CD4-positive, alpha-beta T cell treated with Interferon alpha-2 for 1 hour (primary cell): ENCODE measurements at places on chromosomes 13 and 19.
A peak's percentile ranks its signal among the peaks of the same experiment; 100 is the strongest.

DNA sequence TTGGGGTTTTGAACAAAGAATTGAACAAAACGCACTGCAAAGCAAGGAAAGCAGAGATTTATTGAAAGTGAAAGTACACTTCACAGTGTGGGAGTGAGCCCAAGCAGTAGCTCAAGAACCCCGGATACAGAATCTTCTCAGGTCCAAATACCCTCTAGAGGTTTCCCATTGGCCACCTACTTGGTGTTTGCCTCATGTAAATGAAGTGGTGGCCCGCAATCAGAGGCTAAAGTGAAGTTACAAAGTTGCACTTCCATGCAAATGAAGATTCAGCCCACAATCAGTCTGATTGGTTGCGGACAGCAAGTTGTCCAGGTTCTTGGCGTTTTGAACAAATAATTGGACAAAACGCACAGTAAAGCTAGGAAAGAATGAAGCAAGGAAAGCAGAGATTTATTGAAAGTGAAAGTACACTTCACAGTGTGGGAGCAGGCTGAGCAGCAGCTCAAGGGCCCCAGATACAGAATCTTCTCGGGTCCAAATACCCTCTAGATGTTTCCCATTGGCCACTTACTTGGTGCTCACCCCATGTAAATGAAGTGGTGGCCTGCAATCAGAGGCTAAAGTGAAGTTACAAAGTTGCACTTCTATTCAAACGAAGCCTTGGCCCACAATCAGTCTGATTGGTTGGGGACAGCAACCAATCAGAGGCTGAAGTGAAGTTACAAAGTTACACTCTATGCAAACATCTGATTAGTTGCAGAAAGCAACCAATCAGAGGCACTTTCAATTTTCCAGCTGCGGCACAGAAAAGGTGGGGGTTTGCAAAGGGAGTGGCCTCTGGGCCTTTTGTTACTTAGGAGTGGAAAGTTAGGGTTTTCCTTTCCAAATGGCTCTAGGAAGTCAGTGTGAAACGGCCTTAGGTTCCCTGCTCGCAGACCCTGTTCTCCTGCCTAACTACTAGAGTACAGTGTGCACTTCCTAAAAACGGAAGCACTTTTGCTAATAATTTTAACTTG lies 4.8 kb upstream of the TM9SF2 start:
- DNase-seq = peak; percentile 90

DNA sequence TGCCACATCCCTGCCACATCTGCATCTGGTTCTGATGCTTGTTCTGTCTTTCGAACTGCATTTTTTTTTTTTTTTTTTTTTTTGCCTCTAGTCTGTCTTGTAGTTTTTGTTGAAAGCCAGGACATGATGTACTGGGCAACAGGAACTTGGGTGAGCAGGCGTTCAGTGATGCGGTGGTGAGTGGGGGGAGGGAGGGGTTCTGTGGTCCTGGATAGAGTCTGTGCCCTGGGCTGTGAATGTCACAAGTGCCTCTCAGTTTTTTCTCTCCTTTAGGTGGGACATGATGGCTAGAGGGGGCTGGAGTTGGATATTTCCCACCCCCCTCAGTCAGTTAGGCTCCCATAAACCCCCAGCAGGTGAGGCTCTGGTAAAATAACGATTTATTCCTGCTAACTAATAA lies 3.5 kb downstream of the CEACAM4 start:
- DNase-seq = no peak

GRCh38 chr19:44627631-44628030 lies 14.3 kb downstream of the IGSF23 start:
- DNase-seq = no peak

GRCh38 chr19:2255112-2255845 lies 938 bp downstream of the JSRP1 start:
- DNase-seq = no peak

- DNase-seq = no peak
Observed at GRCh38 chr13:43482641-43483040, 304.1 kb downstream of the ENOX1 start.

DNA sequence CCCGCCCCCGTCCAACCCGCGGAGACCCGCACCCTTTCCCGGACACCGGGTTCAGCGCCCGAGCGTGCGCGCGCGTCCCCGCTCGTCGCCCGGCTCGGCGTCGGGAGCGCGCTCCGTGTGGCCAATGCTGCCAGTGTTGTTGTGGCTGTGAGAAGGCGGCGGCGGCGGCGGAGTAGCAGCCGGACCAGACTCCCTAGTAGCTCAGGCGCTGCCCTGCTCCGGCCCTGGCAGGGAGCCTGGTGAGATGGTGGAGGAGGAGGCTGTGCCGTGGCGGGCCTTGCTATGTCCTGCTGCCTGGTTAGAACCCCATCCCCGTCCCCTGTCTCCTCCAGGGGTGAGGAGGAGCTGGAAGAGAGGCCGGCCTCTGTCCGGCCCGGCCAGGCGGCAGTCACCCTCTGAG lies 553.2 kb downstream of the TUBA3C start:
- no peak for DNase-seq

DNA sequence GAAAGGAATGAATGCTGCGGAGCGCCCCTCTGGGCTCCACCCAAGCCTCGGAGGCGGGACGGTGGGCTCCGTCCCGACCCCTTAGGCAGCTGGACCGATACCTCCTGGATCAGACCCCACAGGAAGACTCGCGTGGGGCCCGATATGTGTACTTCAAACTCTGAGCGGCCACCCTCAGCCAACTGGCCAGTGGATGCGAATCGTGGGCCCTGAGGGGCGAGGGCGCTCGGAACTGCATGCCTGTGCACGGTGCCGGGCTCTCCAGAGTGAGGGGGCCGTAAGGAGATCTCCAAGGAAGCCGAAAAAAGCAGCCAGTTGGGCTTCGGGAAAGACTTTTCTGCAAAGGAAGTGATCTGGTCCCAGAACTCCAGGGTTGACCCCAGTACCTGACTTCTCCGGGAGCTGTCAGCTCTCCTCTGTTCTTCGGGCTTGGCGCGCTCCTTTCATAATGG lies 8.6 kb downstream of the PDX1 start:
- no peak for DNase-seq

GRCh38 chr19:7554990-7555864 lies 19.7 kb downstream of the PNPLA6 start:
- DNase-seq = no peak

DNA sequence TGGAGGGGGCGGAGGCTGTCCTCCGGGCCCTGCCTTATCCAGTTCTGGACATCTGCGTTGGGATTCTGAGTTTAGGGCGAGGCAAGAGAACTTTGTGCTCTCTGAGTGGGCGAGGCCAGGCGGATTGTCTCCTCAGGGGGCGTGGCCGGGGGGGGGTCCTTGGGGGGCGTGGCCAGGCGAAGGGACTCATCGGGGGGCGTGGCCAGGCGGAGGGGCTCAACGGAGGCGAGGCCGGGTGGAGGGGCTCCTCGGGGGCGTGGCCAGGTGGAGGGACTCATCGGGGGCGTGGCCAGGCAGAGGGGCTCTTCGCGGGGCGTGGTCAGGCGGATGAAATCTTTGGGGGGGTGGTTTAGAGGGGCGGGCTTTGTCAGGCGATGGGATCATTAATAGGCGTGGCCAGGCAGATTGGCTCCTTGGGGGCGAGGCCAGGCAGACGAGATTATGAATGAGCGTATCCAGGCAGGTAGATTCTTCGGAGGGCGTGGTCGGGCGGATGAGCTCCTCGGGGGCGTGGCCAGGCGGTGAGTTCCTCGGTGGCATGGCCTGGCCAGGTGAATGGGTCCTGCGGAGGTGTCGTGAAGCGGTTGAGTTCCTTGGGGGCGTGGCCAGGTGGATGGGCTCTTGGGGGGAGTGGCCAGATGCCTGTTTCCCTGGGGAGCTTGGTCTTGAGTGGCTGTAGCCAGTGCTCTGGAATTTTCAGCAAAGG lies 10.3 kb upstream of the CACNG7 start:
- DNase-seq = no peak

DNA sequence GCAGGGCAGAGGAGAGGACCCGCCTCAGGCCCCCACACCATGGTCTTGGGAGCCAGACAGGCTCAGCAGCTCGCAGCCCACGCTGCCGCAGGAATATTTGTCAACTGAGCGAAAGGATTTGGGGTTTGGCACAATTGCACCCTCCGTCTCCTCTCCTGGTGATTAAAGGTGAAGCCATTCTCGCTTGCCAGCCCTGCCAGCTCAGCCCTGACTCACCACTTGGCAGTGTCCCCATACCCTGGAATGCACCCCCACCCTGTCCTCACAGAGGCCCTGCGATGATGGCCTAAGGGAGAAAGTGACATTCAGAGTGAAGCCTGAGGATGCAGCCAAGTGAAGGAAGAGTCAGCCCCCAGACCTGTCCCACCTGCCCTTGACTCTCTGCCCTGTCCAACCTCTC lies 18.8 kb downstream of the CYTH2 start:
- DNase-seq = no peak

DNA sequence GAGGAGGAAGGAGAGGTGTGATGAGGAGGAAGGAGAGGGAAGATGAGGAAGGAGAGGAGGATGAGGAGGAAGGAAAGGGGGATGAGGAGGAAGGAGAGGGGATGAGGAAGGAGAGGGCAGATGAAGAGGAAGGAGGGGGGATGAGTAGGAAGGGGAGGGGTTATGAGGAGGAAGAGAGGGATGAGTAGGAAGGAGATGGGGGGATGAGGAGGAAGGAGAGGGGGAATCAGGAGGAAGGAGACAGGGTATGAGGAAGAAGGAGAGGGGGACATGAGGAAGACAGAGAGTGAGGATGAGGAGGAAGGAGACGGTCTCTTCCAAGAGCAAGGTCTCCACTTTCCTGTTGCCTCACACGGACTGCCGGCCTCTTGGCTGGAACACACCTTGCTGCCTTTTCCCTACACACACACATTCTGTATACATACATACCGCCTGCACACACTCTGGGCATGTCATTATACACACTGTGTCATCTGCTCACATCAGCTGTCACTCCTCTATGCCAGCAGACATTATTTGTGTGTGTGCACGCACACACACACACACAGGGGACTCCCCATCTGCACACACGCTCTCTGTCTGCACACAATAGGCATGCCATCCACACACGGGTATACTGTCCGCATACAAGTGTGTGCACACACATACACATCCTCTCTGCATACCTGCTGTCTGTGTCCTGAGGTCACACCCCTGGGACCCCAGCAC lies 11.1 kb upstream of the VSTM2B start:
- no peak for DNase-seq

- no peak for DNase-seq
Observed at GRCh38 chr13:21979161-21979806, 308.4 kb downstream of the FGF9 start.

DNA sequence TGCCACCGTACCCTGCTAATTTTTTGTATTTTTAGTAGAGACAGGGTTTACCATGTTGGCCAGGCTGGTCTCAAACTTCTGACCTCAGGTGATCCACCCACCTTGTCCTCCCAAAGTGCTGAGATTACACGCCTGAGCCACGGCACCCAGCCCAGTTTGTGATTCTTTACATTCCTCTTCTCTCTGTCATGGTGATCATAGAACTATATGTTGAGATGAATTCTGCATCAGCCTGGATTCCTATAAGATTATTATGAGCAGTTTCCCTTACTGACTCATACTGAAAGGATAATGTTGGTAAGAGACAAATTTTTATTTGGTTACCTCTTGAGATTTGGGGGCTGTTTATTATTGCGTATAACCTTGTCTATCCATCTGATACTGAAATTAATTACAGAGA lies 121.5 kb upstream of the CSNK1A1L start:
- no peak for DNase-seq

DNA sequence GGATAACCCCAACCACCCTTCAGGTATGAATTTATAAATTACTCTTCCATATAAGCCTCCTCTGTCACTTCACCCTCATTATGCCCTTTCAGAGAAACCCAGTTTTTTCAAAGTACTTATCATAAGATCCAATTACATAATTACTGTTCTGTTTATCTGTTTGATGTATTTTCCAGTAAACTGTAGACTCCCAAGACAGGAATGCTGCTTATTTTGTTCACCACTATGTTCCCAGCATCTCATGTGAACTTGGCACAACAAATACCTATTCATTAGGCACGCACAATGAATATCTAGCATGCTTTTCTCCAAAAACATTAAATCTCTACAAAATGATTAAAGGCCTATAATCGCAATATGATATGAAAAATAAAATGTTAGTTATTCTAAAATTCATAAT lies 13.2 kb downstream of the ENOX1 start:
- DNase-seq = no peak

DNA sequence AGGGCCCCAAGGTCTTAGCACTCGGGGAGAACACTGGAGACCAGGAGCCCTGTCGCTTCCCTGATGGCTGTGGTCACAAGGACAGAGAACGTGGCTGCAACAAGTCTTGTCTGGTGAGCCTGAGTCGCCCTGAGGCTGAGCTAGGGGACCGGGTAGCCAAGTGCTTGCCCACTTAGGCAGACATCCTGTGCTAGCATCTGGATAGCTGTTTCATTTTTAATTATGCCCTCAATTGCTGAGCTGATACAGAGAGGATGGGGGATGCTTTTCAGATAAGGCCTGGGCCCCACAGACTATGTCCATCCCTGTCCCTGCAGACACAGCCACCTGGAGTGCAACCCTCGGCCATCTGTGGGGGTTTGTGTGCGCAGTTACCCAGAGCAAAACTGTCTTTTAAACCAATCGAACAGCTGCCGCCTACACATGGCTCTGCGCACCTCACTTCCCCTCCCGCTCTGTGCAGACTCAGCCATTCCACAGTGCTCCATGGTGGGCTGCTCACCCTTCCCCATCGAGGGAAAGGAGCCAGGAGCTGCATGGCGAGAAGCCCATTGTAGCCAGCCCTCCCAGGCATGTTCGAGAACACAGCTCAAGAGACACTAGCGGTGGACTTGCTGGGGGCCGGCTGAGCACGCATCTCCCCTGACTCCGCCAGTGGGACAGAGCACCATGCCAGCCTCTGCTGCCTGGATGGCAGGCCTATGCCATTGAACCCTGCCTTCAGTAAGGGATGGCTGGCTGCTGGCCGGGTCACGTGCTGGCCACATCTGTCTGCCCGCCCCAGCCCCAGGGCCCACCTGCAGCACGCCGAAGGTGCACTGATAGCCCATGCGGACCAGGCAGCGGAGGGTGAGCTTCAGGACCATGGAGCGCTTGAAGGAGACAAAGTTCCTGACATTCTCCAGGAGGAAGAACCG lies 19.4 kb upstream of the EIF3G start:
- no peak for DNase-seq

- no peak for DNase-seq
Observed at GRCh38 chr13:41700790-41701310, 243.5 kb downstream of the RGCC start.

- no peak for DNase-seq
Observed at GRCh38 chr13:40247845-40248244, 418.6 kb downstream of the FOXO1 start.
